ENCODE measurements at places on chromosomes 1 and 21. TPM values are rescaled to one million over a fixed set of nuclear protein-coding genes. Genes with fewer than 3 reads are reported as not detected.
A peak's percentile ranks its signal among the peaks of the same experiment; 100 is the strongest.

- H3K36me3 ChIP-seq = no peaks in the 10 kb centered on the region
- H3K4me1 ChIP-seq = no peaks in the 10 kb centered on the region
- no peak overlapping the region for H3K4me3 ChIP-seq
- H3K27me3 ChIP-seq = no peaks in the 10 kb centered on the region
These were observed 133.4 kb upstream of the FGGY start for GRCh38 chr1:59163268-59164092.

DNA sequence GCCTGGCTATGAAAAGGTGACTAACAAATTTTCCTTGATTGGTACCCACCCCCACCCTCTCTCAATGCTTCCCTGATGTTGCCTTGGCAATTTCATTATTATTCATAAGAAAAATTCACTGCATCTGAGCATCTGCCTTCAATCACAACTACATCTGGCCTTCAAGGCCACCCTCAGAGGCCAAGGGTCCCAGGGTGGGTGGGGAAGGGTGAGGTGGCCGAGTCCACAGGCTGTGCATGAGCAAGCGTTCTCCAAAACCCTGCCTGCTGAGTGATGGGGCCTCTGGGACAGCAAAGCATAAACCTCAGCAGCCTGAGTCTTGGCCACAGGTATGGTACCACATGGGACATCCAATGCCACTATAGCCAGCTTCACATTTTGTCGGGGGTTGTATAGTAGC lies 198.7 kb downstream of the SLC35F3 start:
- H3K27ac ChIP-seq = no peak overlapping the region
- H3K36me3 ChIP-seq = no peaks in the 10 kb centered on the region
- no peak overlapping the region for H3K4me3 ChIP-seq
- H3K4me1 ChIP-seq = no peaks in the 10 kb centered on the region
- H3K27me3 ChIP-seq = no peaks in the 10 kb centered on the region
- DNase-seq = no peak

- no peak within 1 kb of the TSS for H3K27ac ChIP-seq
- DNase-seq = no peak
- peaks cover 6% of the 10 kb centered on the region for H3K27me3 ChIP-seq
- H3K4me3 ChIP-seq = no peak within 1 kb of the TSS
- H3K4me1 ChIP-seq = no peaks in the 10 kb centered on the region
These were observed at the start of gene NES for GRCh38 chr1:156676820-156677615. Gene NES, minus strand, starts transcription at chr1:156677407. Its CDS starts 143 bp downstream, at chr1:156677264.

GRCh38 chr1:232722626-232723025 lies 82.6 kb upstream of the MAP10 start:
- no peak for DNase-seq
- no peaks in the 10 kb centered on the region for H3K36me3 ChIP-seq
- H3K4me3 ChIP-seq = no peak overlapping the region
- H3K4me1 ChIP-seq = no peaks in the 10 kb centered on the region
- H3K27ac ChIP-seq = no peak overlapping the region

GRCh38 chr1:239718997-239719628 lies 332.7 kb downstream of the CHRM3 start:
- no peak overlapping the region for H3K27ac ChIP-seq
- DNase-seq = no peak
- H3K4me1 ChIP-seq = no peaks in the 10 kb centered on the region

DNA sequence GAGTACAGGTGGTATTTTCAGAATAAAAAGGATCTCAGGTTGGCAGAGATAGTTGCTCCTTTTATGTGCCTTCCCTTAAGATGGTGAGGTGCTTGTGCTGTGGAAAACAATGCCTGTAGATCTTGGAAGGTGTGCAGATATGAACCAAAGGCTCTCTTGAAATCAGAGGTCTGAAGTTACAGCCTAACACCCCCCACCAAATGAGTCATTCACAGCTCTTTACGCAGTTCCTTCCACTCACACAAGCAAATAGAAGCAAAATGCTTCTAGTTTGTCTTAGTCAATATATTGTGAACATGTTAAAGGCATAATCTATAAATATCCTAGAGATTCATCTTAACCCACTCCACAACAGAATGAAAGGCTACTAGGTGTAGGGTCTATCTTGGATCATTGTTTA lies 128.9 kb upstream of the NR5A2 start:
- H3K36me3 ChIP-seq = no peaks in the 10 kb centered on the region
- no peaks in the 10 kb centered on the region for H3K4me1 ChIP-seq
- DNase-seq = no peak
- no peak overlapping the region for H3K27ac ChIP-seq
- no peaks in the 10 kb centered on the region for H3K27me3 ChIP-seq

DNA sequence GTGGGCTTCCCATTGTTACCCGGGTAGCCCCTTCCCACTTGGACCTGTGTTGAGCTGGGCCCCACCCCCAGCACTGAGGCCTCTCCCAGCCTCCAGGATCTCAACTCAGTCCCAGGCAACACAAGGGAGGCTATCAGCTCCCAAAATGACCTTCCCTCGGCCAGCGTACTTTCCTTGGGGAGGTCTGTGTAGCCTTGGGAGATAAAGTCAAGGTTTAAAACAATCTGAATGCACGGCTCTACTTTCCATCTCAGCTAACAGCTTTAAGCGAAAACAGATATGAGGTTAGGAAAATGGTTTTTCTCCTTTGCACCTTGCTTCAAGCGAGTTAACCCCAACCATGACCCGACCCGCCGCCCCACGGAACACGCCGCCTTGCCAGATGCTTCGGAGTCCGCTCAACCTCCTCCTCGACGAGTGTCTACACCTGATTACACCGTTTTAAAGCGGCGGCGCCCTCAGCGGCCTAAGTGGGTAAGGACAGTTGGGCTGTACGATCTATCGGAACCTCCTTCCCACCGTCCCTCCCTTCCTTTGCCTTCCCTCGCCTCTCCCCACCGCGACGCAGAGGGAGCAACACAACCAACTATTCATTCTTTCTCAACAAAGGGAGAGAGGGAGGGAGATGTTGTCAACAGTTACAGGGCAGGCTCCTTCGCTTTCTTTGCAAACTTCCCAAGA lies 1.1 kb downstream of the BCAR3 start:
- no peaks in the 10 kb centered on the region for H3K36me3 ChIP-seq
- no peaks in the 10 kb centered on the region for H3K4me1 ChIP-seq
- DNase-seq = peak; percentile 89
- no peak overlapping the region for H3K27ac ChIP-seq
- no peaks in the 10 kb centered on the region for H3K27me3 ChIP-seq
- H3K4me3 ChIP-seq = peak overlapping the region; percentile 79

DNA sequence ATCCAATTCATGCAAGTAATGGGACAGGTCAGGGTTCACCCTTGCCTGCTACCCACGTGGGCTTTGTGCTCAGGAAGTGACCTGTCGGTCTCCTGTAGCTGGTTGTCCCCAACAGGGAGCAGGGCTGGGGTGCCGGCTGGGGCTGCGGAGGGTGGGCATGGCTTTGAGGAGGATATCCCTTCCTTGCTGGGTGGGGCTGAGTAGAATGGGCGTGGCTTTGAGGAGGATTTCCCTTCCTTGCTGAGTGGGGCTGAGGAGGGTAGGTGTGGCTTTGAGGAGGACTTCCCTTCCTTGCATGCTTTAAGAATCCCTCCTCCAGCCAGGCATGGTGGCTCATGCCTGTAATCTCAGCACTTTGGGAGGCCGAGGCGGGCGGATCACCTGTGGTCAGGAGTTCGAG lies 151.3 kb downstream of the CLIC6 start:
- no peaks in the 10 kb centered on the region for H3K36me3 ChIP-seq
- no peak overlapping the region for H3K27ac ChIP-seq
- DNase-seq = no peak
- H3K27me3 ChIP-seq = no peaks in the 10 kb centered on the region
- no peak overlapping the region for H3K4me3 ChIP-seq

- no peak for DNase-seq
- H3K4me1 ChIP-seq = no peaks in the 10 kb centered on the region
- no peaks in the 10 kb centered on the region for H3K27me3 ChIP-seq
- H3K36me3 ChIP-seq = no peaks in the 10 kb centered on the region
- no peak overlapping the region for H3K27ac ChIP-seq
These were observed 230.0 kb upstream of the B3GALT2 start for GRCh38 chr1:193416226-193417024.

DNA sequence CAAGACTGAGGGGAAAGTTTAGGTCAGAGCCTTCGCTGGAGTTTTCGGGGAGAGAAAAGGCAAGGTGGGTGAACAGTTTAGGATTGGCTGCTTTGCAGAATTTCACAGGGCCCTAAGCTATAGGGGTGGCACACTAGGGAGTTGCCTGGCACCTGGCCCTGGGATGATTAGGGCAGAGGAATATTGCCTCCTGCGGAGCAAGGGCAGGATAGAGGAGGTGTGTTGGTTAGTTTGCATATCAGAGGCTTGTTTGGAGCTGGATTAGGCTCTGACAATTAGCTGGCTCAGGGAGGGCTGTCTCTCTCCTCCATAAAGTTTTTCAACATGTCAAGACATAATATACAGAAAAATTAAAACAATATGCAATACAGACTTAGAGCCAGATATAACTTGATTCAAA lies 436.4 kb downstream of the DISC1 start:
- H3K27ac ChIP-seq = no peak overlapping the region
- H3K36me3 ChIP-seq = no peaks in the 10 kb centered on the region
- no peak overlapping the region for H3K4me3 ChIP-seq
- no peaks in the 10 kb centered on the region for H3K4me1 ChIP-seq

GRCh38 chr1:46480959-46481646 lies 8.5 kb upstream of the DMBX1 start:
- H3K4me3 ChIP-seq = no peak overlapping the region
- H3K4me1 ChIP-seq = no peaks in the 10 kb centered on the region
- DNase-seq = no peak
- H3K27ac ChIP-seq = no peak overlapping the region
- no peaks in the 10 kb centered on the region for H3K27me3 ChIP-seq
- no peaks in the 10 kb centered on the region for H3K36me3 ChIP-seq

DNA sequence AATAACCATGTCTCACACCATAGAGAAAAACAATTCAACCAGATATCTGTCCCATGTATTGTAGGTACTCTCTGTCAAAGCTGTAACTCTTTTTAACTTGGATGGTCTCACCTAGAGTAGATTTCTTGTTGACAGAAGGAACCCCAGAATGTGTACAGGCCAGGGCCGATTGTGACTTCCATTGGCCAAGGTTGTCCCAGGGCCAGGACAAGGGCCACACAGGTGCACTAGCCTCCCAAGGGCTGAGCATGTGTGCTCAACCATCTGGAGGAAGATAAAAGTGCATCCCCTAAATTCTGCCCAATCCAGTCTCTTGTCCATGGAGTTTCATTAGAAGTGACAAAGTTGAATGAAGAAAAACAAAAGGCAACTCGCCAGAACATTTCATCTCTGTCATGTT lies 51.8 kb downstream of the SETD4 start:
- no peaks in the 10 kb centered on the region for H3K4me1 ChIP-seq
- no peak overlapping the region for H3K27ac ChIP-seq
- DNase-seq = no peak
- no peaks in the 10 kb centered on the region for H3K36me3 ChIP-seq
- H3K27me3 ChIP-seq = no peaks in the 10 kb centered on the region

DNA sequence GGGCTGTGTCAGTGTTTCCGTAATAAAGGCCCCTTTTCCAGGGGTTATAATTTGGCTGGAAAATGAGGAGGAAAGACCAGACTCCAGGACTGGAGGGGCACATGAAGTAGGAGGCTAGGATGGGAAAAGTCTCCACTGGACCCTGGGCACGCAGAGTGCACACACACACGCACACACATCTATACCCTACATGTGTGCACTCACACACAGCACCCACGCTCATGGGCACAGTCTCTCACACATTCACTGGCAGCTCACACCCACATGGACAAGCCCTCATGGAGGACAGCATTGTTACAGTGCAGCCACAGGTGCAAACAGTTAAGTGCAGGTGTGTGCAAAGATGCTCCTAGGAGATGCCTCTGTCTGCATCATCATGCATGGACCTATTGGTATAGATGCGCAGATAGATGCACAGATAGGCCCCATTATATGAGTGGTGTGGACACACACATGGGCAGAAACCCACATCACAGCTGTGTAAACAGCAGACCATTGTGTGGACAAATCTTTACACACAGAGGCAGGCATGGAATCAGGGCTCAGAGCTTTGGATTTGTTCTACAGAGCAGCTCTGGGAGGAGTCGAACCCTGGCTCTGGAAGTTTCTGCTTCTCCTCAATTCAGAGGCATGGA lies 9.1 kb upstream of the RUNX3 start:
- no peak overlapping the region for H3K27ac ChIP-seq
- H3K4me1 ChIP-seq = no peaks in the 10 kb centered on the region
- no peak overlapping the region for H3K4me3 ChIP-seq
- no peak for DNase-seq

DNA sequence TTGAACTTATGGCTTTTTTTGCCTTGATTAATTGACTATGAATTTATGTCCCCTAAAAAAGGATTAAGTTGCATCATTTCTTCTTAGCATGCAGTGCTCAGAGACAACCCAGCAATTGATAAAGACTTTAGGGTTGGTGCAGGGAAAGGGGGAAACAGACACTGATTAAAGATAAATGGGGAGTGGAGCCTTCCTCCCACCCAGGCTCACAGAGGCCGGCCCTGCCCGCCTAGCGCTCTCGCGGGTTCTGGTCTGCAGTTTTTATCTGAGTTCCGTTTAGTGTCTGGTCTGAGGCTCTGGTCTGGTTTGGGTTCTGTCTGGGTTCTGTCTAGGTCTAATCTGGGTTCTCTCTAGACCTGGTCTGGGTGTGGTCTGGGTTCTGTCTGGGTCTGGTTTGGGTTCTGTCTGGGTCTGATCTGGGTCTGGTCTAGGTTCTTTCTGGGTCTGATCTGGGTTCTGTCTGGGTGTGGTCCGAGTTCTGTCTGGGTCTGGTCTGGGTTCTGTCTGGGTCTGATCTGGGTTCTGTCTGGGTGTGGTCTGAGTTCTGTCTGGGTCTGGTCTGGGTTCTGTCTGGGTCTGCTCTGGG lies 48.1 kb downstream of the ABCG1 start:
- H3K4me1 ChIP-seq = peaks cover 3% of the 10 kb centered on the region
- no peaks in the 10 kb centered on the region for H3K36me3 ChIP-seq
- no peak overlapping the region for H3K27ac ChIP-seq

DNA sequence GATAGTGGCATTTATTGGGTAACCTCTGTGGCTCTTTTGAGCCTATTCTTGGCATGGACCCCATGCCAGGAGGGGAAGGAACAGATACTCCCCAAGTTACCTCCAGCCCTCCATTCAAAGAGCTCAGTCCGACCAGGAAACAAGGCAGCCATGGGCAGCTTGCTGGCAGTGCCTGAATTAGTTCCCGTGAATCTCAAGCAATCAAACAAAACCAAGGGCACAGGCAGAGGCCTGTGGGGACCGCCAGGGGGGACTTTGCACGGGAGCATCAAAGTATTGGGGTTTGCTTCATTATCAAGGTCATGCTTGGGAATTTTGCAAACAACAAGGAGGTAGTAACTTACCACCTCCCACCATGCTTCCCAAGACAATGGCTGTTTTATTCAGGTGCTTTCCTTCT lies 81.2 kb upstream of the IFFO2 start:
- no peaks in the 10 kb centered on the region for H3K27me3 ChIP-seq
- H3K4me3 ChIP-seq = no peak overlapping the region
- no peak for DNase-seq
- H3K27ac ChIP-seq = no peak overlapping the region

Gene NPL
- total RNA-seq = 9.7 TPM

Gene OR2L5
- total RNA-seq = not detected

Gene SMIM1
- total RNA-seq = 4.4 TPM

Gene RPE65
- not detected for total RNA-seq

Gene DCLRE1B
- total RNA-seq = 1.3 TPM

Gene FMO5
- 32.5 TPM for total RNA-seq

Gene ARMH1
- 1.3 TPM for total RNA-seq
